ENCODE measurements at places on chromosomes 3 and 15.

- no peak for DNase-seq
These were observed 296.8 kb downstream of the RORA start for GRCh38 chr15:60932051-60932915.

DNA sequence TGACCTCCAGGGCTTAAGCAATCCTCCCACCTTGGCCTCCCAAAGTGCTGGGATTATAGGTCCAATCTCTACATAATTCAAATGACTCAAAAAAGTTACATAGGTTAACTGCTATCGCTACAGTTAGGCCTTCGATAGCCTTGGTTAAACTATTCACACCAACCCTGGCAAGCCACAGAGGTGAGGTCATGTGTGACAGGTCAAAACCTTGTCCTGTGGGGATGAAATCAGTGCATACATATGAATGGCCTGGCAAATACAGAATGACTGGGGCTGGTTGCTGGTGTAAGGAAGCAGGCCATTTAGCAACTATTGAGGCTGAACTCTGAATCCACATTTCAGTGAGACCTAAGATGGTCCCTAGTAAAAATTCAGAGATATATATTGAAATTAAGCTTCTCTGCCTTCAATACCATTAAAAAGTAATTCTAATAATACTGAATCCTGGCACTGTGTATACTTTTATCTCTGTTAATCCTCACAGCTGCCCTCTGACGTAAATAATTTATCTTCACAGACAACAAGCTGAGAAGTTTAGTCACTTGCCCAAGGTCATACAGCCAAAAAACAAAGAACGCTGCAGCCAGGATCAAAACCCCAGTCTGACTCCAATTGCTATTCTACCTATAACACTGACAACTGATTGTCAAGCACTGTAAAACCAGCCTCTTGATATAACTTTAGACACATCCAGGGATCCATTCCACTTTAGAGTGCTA lies 35.3 kb downstream of the MKRN2 start:
- no peak for DNase-seq

DNA sequence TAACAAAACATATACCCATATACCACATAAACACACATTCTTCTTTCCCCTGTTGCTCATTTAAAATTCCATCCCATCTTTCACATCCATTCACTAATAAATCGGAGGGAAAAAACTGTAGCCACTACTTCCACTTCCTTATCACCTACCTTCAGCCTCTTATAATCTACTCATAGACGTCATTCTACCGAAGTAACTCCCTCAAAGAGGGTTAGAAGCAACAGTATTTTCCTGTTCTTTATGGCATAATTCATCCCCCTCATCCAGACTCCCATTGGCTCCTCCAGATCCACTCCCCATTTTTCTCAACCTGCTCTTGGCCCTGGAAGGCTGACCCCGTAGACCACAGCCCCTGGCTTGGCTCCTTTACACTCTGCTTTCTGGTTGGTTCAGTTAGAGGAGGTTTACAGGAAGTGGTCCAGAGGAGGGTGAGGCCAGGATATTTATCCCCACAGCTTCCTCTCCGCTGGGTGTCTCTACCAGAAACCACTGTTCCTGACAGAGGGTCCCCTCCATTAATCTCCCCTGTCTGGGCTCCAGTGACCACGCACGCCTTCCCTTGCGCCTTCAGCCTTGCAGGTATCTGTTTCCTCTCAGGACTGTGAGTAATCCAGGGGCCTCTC lies 46.3 kb downstream of the FMN1 start:
- DNase-seq: no peak

DNA sequence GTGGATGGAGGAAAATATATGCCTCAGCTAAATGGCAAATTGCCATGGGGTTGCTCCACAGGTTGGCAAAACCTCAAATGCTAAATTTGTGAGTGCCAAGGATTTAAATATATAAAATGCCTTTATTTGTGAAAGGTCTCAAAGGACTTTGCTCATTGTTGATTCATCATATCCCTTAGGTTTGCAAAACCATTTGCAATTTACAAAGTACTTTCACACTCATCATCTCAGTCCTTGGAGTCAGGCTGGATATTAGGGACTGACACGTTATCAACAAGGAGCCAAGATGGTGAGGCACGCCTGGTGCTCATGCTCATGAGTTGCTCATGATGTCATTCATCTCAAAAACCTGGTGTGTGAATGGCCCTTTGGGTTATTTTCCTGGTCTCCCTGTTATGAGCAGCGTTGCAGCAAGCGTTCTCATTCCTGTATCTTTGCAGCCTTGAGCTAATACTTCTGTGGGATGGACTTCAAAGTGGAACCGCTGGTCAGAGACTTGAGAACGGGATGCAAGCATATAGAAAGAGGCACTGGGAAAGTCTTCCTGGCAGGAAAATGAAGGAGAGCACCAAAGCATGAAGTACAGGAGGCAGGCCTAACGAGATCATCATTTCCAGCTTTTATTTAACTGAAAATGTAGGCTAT lies 66.0 kb downstream of the MYO1E start:
- no peak for DNase-seq

- DNase-seq: no peak
These were observed 34.0 kb upstream of the SH3GL3 start for GRCh38 chr15:83413054-83413719.

Data from Right ventricle myocardium inferior (tissue), 1 donor.